WERI-Rb-1 (cell line): ENCODE measurements at places on chromosomes 4 and X.

GRCh38 chr4:101123231-101123630 lies 224.1 kb downstream of the PPP3CA start:
- no peak for DNase-seq

GRCh38 chrX:131729295-131729694 lies 185.4 kb downstream of the OR13H1 start:
- peak; percentile 92 for DNase-seq

GRCh38 chrX:12497832-12498591 lies 293.2 kb upstream of the PRPS2 start:
- DNase-seq, result peak; percentile 17

GRCh38 chrX:48696909-48697727 lies 584 bp downstream of the SUV39H1 start:
- peak; percentile 78 for DNase-seq

DNA sequence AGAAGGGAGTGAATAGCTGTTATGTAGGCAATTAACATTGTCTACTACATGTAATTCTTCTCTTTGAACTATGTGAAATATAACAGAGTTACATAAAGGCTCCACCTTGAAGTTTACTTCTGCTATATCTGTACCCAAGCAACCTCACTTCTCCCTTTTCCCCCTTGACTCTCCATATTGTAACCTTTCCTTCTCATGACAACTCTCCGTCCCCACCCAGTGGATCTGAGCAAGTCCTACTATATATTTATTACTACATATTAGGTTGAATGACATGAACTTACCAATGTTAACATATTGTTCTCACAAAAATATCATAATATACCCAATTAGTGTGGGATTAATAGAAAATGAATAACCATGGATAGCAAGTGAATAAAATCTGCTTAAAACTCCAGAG lies 93.2 kb upstream of the ATP8A1 start:
- peak; percentile 42 for DNase-seq

- DNase-seq, result peak; percentile 71
These were observed 135.2 kb downstream of the SLIT2 start for GRCh38 chr4:20386906-20387305.

DNA sequence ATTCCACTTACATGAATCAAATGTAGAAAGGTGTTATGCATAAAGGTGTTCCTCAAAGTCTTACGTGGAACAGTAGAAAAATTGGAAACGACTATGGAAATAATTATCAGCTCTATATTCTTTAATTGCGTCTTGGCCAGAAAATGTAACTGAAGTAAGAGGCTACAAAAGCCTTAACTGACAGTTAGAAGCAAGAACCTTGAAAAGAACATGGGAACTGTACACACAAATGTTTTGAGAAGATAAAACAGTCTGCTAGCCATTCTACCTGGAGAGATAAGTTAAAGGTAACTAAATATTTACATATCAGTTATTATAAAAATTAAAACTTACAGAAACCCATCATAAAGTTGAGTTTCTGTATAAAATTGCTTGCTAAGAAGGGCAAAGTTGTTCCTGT lies 172.0 kb upstream of the FTHL17 start:
- no peak for DNase-seq

DNA sequence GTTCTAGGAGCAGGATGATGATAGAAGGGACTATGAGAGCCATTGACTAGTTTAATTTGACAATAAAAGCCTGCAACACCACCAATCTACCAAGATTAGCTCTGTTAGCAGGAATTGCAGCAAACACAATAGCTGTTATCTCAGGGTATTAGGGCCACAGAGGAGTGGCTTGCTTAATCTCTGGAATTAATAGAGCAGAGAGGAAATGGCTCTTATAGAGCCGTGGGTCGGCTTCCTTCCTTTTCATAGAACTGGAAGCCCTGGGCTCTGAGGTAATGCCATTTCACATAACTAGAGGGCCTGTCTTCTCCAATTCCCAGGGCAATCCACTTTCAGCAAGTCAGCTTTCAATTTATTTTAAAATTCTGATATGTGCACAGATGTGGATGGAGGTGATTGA lies 83.0 kb downstream of the MAMLD1 start:
- peak; percentile 33 for DNase-seq

- no peak for DNase-seq
These were observed 21.2 kb upstream of the USP9X start for GRCh38 chrX:41064018-41064417.

DNA sequence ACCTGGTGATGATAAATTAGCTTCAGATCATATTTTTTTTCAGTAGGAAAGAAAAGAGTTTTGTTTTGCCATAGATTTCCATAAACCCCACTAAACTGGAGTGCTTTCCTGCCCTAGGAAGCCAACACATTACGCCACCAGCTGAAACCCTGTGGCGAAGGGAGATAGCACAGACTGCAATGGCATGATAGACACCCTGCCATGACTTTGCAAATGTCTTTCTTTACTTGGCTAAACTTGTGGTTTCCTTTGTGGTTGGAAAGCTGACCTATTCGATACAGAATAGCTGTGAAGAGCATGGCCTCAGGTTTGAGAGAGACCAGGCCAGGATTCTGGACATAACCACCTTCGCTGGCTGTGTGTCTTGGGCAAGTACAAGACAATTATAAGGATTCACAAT lies 19.1 kb downstream of the MFAP3L start:
- no peak for DNase-seq

DNA sequence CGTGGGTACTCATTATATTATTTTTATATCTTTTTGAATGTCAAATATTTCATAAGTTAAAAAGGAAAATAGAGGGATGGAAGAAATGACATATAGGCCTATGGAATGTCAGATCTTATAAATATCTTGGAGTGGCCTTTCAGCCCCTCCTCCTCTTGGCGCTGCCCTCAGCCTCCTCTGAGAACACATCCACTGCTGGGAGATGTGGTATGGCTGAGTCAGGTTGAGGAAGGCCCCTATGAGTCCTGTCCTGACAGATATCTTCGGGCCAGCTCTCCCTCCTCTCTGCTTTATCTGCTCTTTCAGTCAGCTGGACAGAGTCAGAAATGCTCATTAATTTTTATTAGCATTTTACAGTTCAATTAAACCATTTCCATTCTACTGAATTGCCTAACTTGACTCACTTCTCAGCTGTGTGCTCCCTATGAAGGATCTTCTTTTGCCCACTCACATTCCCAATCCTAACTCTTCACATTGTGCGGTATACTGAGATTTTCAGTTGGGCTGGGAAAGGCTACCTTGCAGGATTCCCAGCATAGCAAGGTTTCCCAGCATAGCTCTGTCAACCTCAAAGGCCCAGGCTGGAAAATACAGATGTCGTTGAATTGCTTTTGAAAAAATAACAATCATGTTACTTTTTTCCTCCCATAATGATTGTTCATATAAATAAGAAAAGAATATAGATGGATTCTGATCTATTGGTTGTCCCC lies 128.0 kb downstream of the ARHGEF9 start:
- no peak for DNase-seq

DNA sequence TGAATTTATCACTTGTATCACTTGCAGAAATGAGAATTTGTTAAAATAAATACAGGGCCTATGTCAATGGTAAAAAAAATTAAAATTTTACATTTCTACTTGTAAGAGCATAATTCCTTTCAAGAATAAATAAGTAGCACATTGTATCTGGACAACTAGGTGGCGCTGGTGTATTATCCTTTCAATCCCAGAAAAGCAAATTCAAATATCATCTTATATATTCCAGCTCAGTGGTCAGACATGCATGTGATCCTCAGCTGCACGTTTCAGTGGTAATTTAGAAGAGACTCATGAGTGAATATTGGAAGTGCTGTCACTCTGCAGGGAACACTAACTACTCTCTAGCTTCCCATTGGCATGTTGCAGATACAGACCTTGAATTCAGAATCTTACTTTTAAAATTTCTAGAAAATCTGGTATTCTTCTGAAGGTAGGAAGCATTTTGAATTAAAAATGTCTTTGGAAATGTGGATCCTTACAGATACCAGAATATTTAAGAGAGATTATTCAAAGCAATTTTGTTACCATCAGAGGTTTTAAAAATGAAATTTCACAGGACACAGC lies 1414.7 kb upstream of the TENM3 start:
- peak; percentile 37 for DNase-seq

DNA sequence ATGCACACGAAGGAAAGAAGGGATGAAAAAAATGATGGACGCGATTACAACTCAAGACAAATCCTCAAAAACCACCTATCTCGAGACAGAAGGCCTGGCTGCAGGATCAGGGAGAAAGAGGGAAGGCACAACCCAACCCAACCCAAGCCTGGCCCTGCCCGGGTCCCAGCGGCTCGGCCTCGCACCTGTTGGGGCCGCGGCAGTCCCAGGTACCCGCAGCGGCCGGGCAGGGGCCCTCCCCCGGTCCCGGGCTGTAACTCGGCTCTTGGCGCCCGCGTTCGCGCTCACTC lies 464 bp downstream of the RASGEF1B start:
- DNase-seq, result no peak

DNA sequence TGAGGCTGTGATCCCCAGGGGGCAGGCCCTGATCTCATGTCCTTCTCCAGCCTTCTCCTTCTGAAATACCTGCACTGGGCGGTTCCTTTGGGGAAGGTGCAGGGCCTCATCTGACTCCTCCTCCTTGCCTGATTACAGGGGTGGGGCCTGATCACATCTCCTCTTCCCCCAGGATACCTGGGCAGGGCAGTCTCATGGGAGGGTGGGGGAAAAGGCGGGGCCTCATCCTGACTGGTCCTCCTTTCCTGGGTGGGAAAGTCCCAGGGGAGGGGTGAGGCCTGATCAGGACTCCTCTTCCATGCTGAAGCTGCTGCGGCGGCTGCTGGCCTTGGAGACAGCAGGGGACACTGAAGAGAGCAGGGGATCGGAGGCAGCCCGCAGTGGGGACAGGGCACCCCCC lies 13.3 kb downstream of the TFE3 start:
- DNase-seq, result no peak

GRCh38 chr4:184100297-184100885 lies 117.3 kb downstream of the ENPP6 start:
- DNase-seq, result peak; percentile 77

DNA sequence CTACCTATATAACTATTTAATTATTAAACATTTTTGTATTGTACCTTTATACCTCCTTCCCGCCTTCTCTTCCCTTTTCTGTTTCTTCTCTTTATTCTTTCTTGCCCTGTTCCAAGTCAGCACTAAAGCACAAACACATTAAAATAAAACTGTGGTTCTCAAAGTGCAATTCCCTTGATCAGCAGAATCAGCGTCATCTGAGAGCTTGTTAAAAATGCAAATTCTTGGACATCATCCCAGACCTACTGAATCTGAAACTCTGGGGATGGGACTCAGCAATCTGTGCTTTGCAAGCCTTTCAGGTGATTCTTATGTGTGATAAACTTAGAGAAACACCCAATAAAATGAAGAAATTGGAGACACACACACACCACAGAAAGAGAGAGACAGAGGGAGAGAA lies 178.4 kb upstream of the BMP3 start:
- no peak for DNase-seq

- no peak for DNase-seq
These were observed 31.5 kb downstream of the PRPS1 start for GRCh38 chrX:107659768-107660167.

DNA sequence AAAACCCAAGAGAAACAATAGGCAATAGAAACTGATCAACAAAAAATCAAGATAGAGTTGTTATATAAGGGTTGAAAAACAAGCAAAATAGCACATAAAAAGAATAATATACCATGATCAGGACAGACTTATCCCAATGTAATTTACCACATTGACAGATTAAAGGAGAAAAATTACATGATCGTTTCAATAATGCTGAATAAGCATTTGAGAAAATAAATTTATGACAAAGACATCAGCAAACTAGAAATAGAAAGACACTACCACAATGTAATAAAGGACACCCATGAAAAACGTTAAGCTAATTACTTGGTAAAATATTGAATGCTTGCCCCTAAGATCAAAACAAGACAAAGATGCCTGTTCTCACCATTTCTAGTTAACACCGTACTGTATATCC lies 105.6 kb downstream of the ARHGEF9 start:
- DNase-seq, result no peak

DNA sequence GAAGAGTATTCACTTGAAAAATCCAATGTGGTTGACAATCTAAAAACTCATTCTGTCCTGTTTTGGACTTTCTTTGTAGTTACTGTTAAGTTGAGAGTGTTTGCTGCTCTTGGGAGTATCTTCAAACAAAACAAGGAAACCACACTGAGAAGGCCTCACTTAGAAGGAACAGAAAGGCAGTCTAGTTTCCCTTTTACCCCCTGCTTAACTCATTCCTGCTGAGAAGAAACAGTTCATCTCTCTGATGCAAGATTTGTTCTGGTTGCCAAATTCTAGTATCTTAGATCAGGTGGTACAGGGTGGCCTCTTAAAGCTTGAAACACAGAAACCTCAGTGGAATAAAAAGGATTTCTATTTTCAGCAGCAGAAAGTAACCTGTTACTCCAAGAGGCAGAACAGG lies 41.4 kb downstream of the GUCY2F start:
- DNase-seq, result no peak

DNA sequence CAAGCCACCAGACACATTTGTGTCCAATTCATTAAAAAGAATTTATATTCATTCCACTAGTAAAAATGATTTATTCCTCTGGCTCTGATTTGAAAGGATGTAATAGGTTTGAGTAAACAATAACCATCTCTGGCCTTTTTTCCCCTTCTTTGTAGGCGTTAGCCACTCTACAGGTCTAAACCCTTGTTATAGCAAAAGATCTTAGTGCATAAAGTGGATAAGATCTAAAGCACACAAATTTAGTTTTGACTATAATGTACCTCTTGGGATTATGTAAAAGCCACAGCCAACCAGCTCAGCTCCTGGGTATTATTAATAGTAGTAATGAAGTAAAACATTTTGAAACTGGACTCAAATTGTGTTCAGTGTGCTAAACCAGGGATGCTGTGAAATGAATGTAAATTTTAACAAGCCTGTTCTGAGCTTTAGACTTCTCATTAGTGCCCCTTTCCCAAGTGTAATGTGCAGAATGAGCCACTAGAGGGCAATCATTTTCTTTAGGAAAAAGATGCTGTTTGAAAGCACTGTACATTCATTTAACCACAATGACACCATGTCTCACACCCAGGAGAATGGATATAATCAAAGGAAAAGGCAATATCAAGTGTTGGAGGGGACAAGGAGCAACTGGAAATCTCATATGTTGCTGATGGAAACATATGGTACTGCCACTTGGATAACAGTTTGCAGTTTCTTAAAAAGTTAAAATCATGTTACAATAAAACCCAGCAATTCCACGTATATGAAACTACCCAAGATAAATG lies 69.7 kb downstream of the KLHL8 start:
- DNase-seq, result peak; percentile 45
